ENCODE measurements at places on chromosomes 1 and 21. TPM values are rescaled to one million over a fixed set of nuclear protein-coding genes. Genes with fewer than 3 reads are reported as not detected.

The KCND3 gene
- 0.43 TPM for total RNA-seq

The TTC39A gene
- total RNA-seq: 1.4 TPM

The OR6K3 gene
- total RNA-seq: not detected

The TMEM79 gene
- total RNA-seq: 3.2 TPM

- peaks cover 30% of the 10 kb centered on the region for H3K4me1 ChIP-seq
- DNase-seq: peak; percentile 13
- peak overlapping the region; percentile 76 for H3K4me3 ChIP-seq
- peaks cover 28% of the 10 kb centered on the region for H3K36me3 ChIP-seq
- H3K27me3 ChIP-seq: no peaks in the 10 kb centered on the region
- no peak overlapping the region for H3K27ac ChIP-seq
Observed at GRCh38 chr1:200410566-200410878, 686 bp upstream of the ZNF281 start.

DNA sequence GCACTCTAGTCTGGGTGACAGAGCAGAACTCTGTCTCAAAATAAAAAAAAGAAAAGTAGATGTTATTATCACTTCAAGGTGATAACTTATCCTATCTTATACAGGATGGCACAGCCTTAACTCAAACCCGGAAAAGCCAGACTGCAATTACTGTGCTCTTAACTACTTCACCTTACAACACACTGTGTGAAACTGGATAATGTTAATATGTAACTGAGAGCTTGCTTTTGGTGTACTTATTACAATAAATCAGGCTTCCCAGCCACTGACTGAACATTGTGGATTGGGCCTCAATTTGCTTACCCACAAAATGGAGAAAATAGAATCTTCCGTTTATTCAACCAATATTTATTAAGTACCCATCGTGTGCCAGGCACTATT is 1.4 kb downstream of the ORC1 start:
- peak overlapping the region; percentile 99 for H3K4me3 ChIP-seq
- no peak overlapping the region for H3K27ac ChIP-seq
- H3K27me3 ChIP-seq: no peaks in the 10 kb centered on the region
- H3K36me3 ChIP-seq: peaks cover 4% of the 10 kb centered on the region
- DNase-seq: no peak
- H3K4me1 ChIP-seq: peaks cover 14% of the 10 kb centered on the region

- DNase-seq: peak; percentile 41
- H3K27me3 ChIP-seq: no peaks in the 10 kb centered on the region
- H3K4me1 ChIP-seq: peaks cover 3% of the 10 kb centered on the region
- no peak overlapping the region for H3K4me3 ChIP-seq
Observed at GRCh38 chr1:235206533-235207208, 45.6 kb upstream of the RBM34 start.

GRCh38 chr1:212351588-212352362 is 62.9 kb downstream of the PACC1 start:
- no peak overlapping the region for H3K27ac ChIP-seq
- H3K36me3 ChIP-seq: no peaks in the 10 kb centered on the region
- H3K4me3 ChIP-seq: no peak overlapping the region
- H3K27me3 ChIP-seq: no peaks in the 10 kb centered on the region

DNA sequence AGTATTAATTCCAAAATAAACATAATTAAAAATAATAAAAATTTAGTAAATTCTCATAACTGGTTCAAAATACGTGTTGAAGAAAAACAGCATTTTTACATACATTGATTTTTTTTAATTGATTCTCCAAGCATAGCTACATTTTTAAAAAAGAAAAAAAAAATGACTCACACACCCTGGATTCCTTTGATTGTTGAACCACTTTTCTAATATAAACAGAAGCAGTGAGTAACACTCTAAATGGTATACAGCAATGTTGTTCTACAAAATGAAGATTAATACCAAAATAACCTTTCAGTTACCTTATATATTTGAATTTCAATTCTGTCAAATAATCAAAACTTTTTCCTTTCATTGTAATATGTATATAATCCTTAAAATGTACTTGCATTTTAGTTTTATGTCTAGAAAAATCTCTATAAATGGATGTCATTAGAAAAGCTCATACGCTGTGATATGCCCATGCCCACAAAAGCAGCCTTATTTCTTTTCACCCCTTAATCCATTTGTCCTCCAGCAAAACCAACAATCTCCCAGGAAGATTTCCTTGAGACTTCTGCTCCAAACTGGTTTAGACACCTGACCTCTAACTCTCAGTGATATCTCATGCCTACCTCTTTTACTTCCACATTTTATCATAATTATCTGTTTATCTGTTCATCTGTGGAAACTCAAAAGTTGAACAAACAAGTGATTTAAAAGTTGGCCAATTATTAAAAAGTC is 246.4 kb upstream of the NR5A2 start:
- H3K4me1 ChIP-seq: peaks cover 6% of the 10 kb centered on the region
- peak; percentile 60 for DNase-seq

- no peak overlapping the region for H3K4me3 ChIP-seq
- H3K36me3 ChIP-seq: no peaks in the 10 kb centered on the region
- H3K4me1 ChIP-seq: peaks cover 21% of the 10 kb centered on the region
Observed at GRCh38 chr1:165851034-165851658, 23.7 kb downstream of the UCK2 start.

GRCh38 chr21:14241297-14241696 is 25.3 kb downstream of the RBM11 start:
- no peak overlapping the region for H3K27ac ChIP-seq
- H3K4me1 ChIP-seq: no peaks in the 10 kb centered on the region
- H3K27me3 ChIP-seq: no peaks in the 10 kb centered on the region
- H3K36me3 ChIP-seq: no peaks in the 10 kb centered on the region

DNA sequence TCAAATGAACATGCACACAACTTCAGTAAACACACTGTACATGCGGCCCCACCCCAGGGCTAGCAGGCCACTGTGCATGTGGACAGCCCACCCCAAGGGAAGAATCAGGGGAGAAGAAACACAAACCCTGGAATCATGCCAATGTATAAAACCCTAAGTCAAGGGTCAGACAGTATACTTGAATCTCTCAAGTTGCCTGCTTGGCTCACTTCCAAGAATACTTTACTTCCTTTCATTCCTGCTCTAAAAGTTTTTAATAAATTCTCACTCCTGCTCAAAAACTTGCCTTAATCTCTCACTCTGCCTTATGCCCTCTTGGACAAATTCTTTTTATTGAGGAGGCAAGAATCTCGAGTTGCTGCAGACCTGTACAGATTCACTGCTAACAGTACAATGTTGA is 231.2 kb upstream of the CACYBP start:
- H3K4me3 ChIP-seq: no peak overlapping the region
- H3K4me1 ChIP-seq: no peaks in the 10 kb centered on the region
- H3K36me3 ChIP-seq: no peaks in the 10 kb centered on the region
- H3K27ac ChIP-seq: no peak overlapping the region

GRCh38 chr1:211129776-211130175 is 4.2 kb downstream of the KCNH1 start:
- H3K27me3 ChIP-seq: peaks cover 8% of the 10 kb centered on the region
- no peak overlapping the region for H3K4me3 ChIP-seq
- H3K4me1 ChIP-seq: no peaks in the 10 kb centered on the region
- DNase-seq: no peak
- H3K27ac ChIP-seq: no peak overlapping the region

- no peak overlapping the region for H3K27ac ChIP-seq
- DNase-seq: no peak
- peaks cover 23% of the 10 kb centered on the region for H3K4me1 ChIP-seq
- H3K4me3 ChIP-seq: no peak overlapping the region
- peaks cover 13% of the 10 kb centered on the region for H3K27me3 ChIP-seq
- H3K36me3 ChIP-seq: no peaks in the 10 kb centered on the region
Observed at GRCh38 chr1:3221112-3222041, 152.4 kb downstream of the PRDM16 start.

DNA sequence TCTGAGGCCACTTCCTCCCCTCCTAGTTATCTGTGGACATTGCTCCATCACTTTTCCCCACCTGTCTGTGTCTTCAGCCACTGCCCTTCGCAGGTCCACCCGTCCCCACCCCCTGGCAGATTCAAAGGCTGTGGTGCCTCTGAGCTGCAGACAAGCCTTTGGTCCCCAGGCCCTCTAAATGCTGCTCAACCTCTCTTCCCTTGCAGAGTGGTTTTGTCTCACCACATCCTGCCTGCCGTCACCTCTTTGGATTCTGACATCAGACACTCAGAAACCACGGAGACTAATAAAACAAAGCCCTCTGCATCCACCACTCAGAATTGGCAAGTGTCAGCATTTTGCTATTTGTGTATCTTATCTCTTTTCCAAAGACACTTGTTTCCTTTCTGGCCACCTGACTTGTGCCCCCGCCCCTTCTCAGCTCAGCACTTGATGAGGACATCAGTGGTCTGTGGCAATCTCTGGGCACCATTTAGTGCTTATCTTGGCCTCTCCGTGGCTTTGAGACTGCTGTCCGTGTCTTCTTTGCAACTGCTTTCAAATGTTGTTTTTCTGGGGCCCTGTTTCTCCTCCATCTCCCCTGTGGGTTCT is 7.7 kb downstream of the CNIH3 start:
- peaks cover 42% of the 10 kb centered on the region for H3K4me1 ChIP-seq
- H3K4me3 ChIP-seq: peak overlapping the region; percentile 12
- no peaks in the 10 kb centered on the region for H3K27me3 ChIP-seq
- peak; percentile 99 for DNase-seq
- peak overlapping the region; percentile 91 for H3K27ac ChIP-seq
- H3K36me3 ChIP-seq: no peaks in the 10 kb centered on the region

GRCh38 chr1:114040273-114041015 is 61.2 kb downstream of the OLFML3 start:
- peaks cover 16% of the 10 kb centered on the region for H3K27me3 ChIP-seq
- no peak overlapping the region for H3K4me3 ChIP-seq
- no peaks in the 10 kb centered on the region for H3K4me1 ChIP-seq
- H3K27ac ChIP-seq: no peak overlapping the region

- H3K4me1 ChIP-seq: peaks cover 14% of the 10 kb centered on the region
- H3K4me3 ChIP-seq: no peak overlapping the region
- H3K27ac ChIP-seq: no peak overlapping the region
- H3K36me3 ChIP-seq: no peaks in the 10 kb centered on the region
- H3K27me3 ChIP-seq: no peaks in the 10 kb centered on the region
Observed at GRCh38 chr1:78688697-78689096, 39.1 kb downstream of the IFI44 start.

- H3K27me3 ChIP-seq: no peaks in the 10 kb centered on the region
- DNase-seq: no peak
- no peak overlapping the region for H3K27ac ChIP-seq
- H3K36me3 ChIP-seq: no peaks in the 10 kb centered on the region
- no peak overlapping the region for H3K4me3 ChIP-seq
Observed at GRCh38 chr1:218526198-218526580, 181.1 kb downstream of the TGFB2 start.

DNA sequence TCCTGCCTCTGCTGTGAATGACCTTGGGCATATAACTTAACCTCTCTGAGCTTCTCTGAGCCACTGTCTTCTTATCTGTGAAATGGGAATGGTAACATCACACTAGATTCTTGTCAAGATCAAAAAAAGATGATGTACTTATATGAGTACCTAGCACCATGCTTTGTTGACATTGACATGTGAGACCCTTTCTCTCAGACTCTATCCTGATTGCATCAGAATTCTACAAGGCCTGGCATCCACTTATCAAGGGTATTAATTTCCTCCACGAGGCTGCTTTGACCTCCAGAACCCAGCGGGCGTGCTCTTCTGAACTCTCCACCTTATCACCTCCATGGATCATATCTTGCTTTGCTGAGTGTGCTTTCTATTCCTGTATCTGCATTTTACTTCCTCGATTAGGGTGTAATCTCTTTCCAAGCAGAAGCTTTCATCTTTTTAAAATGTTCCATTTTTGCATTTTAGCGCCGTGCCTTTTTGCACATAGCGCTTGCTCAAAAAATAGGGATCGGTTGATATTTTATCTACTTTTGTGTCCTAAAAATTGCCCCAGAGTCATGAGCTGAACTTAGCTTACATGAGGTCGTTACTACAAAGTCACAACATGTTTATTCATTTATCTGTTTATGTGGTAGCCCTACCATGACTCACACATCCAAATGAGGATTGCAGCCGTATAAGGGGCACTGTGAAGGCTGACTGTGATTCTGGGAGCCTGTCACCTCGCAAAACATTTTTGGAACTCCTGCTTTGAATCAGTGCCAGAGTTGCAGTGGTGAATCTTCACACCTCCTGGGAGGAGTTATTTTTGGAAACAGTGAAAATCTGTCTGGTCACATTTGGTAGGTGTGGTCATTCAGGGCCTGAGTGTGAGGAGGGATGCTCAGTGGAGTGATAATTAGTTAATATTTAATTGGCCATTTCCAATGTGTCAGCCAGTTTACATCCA is 63.2 kb downstream of the IER5 start:
- peaks cover 14% of the 10 kb centered on the region for H3K4me1 ChIP-seq
- H3K27me3 ChIP-seq: no peaks in the 10 kb centered on the region
- H3K36me3 ChIP-seq: no peaks in the 10 kb centered on the region
- H3K27ac ChIP-seq: no peak overlapping the region

- H3K4me3 ChIP-seq: no peak overlapping the region
- no peaks in the 10 kb centered on the region for H3K36me3 ChIP-seq
- H3K27ac ChIP-seq: no peak overlapping the region
- no peak for DNase-seq
Observed at GRCh38 chr1:13682444-13682843, 17.5 kb upstream of the PRDM2 start.

DNA sequence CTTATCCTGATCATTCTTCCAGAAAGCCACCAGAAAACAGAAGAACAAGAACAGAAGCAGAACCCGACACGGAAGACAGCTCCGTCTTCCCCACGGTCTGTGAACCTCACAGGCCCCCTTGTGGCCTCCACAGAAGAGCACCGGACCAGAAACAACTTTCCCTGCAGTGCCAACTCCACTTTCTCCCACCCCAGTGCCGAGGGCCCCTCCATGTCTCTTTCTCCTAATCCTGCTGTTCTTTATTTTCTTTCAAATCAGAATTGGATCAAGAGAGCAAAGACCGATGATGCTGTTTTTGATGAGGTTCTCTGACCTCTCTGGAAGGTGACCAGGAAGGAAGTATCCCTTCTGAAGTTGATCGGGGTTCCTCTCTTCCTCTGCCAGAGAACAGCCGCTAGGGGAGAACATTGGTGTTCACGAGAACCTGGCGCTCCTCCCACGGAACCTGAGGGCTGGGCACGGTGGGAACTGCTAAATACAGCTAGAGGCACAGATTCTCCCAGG is 58.9 kb upstream of the CTTNBP2NL start:
- no peaks in the 10 kb centered on the region for H3K36me3 ChIP-seq
- H3K27me3 ChIP-seq: peaks cover 10% of the 10 kb centered on the region
- H3K27ac ChIP-seq: no peak overlapping the region
- no peaks in the 10 kb centered on the region for H3K4me1 ChIP-seq

GRCh38 chr1:224879162-224879803 is 50.2 kb upstream of the DNAH14 start:
- peak; percentile 64 for DNase-seq
- no peak overlapping the region for H3K27ac ChIP-seq
- H3K4me3 ChIP-seq: no peak overlapping the region
- H3K36me3 ChIP-seq: no peaks in the 10 kb centered on the region
- H3K4me1 ChIP-seq: no peaks in the 10 kb centered on the region

All from astrocyte (in vitro differentiated cells and primary cell).